ENCODE measurements at places on chromosomes 4 and X. TPM values are rescaled to one million over a fixed set of nuclear protein-coding genes. Genes with fewer than 3 reads are reported as not detected.

Gene MAGEA8
- not detected for total RNA-seq

Gene NPNT
- total RNA-seq: 0.44 TPM

Gene WDR44
- total RNA-seq: 11.1 TPM

Gene TMLHE
- 9.5 TPM for total RNA-seq

Gene BMP3
- not detected for total RNA-seq

Gene STATH
- not detected for total RNA-seq

Gene CDKL2
- total RNA-seq: 0.63 TPM

Gene TSPYL2
- 22.9 TPM for total RNA-seq

Gene CT45A1
- not detected for total RNA-seq

Gene TSC22D3
- total RNA-seq: 226 TPM

Gene DUX4
- total RNA-seq: not detected

Gene C4orf51
- total RNA-seq: not detected

Gene RS1
- not detected for total RNA-seq

Gene LEF1
- total RNA-seq: 0.08 TPM

Gene CHRDL1
- not detected for total RNA-seq

Gene NEUROG2
- total RNA-seq: 0.06 TPM

Gene XPNPEP2
- total RNA-seq: not detected

Gene AFAP1
- 18.6 TPM for total RNA-seq

Gene TMEM144
- total RNA-seq: 2.7 TPM

Gene GYPB
- not detected for total RNA-seq

Gene ASB5
- not detected for total RNA-seq

Gene CCDC158
- 0.03 TPM for total RNA-seq

Gene TMSB15A
- total RNA-seq: 0.56 TPM

Gene UGT2B15
- 0.07 TPM for total RNA-seq

Gene STARD8
- total RNA-seq: 1.3 TPM

Gene ZMAT1
- total RNA-seq: 0.07 TPM

Measured in A549 treated with Hydrocortisone at 1 μM for 4 hours (cell line).